ENCODE measurements at places on chromosomes 1 and 21.
A peak's percentile ranks its signal among the peaks of the same experiment; 100 is the strongest.

DNA sequence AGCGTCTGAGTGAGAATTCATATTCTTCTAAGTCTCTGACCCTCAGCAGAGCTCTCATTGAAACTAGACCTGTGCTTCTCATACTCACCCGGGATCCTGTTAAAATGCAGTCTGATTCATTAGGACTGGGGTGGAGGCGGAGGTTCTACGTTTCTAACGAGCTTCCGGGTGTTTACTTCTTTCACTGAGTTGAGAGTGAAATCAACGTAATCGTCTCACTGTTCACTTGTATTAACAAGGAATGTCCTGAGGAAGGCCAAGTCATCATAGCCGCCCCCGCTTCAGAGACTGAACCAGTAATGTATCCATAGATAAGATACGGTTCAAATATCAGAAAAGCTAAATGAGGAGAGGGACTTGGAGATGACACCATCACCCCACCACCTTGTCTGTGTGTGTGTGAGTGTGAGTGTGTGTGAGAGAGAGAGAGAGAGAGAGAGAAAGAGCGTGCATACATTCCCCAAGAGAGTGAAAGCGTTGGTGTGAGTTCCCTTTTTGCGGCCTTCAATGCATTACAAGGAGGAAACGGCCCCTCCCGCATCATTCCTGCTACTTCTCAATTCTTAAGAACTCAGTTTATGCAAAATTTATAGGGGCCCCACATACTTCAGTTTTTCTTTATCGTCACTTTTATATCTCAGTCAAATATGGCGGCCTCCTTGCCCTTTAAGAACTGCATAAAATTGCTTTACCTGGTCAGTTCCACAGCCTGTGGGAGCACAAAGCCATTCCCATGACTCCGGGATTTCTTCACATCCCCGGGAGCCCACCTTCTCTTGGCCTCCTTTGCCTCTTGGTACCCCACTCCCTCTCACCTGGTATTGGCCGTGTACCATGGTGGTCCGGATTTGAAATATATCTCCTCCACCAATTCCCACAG, 19.8 kb downstream of the KMO start:
- DNase-seq: no peak

DNA sequence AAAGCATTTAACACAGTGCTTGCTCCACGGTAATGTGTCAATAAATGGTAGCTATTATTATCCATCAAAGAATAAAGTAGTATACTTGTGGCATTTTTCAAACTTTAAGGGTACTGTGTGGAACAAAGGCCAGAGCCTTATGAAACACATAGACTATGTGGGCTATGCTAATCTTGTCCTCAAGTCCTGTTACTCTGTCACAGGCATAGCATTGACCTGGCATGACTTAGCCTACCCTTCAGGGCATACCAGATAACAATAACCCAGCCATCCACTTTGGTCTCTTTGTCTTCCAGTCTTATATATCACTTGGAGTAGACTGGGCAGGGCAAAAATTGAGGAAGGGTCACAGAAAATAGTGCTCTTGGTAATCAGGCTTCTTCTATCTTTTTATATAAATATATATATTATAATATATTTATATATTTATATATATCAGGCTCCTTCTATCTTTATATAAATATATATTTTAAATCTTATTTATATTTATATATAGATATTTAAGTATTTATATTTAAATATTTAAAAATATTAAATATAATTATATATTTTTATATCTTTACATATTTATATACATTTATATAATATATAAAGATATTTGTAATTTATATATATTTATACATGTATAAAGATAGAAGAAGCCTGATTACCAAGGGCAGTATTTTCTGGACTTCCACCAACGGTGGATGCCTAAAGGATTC, 66.1 kb upstream of the CNN3 start:
- no peak for DNase-seq

- DNase-seq: no peak
Observed at GRCh38 chr1:218430822-218431221, 85.7 kb downstream of the TGFB2 start.

- DNase-seq: no peak
Observed at GRCh38 chr1:43422995-43423671, 30.6 kb downstream of the HYI start.

GRCh38 chr1:68175621-68176398, 56.5 kb downstream of the WLS start:
- DNase-seq: peak; percentile 45

DNA sequence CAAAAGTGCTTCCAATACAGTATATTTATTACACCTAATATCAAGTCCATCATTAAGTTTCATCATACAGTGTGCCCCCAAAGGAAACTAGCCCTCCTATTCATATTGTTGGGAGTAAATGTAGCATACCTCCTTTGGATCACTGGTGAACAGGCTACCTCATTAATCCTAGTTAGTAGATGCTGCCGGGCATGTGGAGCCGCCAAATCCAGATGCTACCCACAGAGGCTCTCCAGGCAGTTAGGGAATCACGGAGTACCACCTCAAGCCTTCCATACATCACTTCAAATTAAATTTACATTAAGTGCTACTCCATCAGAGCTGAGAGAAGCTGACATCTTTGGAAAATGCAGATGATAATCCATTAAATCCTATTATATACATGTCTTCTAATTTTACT, 121.7 kb upstream of the FOXD3 start:
- DNase-seq: no peak

DNA sequence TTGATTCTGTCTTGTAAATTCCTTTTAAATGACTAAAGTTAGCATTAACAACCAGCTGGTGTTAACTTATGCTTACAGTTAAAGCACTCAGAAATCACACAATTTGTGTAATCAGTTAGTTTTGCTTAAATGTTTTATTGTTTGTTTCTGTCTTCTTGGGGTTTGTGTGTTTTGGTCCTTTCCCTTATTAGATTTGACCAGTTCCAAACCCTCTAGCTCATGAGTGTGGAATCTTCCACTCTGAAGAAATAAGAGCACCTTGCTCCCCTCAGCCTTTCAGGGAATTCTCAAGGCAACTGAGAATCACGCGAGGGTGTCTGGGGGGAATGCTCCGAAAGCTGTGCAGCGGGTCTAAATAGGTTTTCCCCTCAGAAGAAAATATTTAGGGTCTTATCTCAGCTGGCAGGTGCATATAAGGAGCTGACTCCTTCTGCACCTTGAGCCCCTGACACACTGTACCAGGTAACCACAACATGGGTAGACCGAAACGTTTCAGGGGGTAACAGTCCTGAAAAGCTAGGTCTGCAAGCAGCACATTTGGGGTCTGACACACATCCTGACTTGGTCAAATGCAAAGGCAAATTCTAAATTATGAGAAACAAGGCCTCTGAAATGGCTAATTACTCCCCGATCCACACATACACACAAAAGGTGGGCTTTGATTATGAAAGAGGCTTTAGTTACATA, 188.1 kb upstream of the ETV3 start:
- no peak for DNase-seq

Measured in PC-3 (cell line).